ENCODE measurements at places on chromosomes 12 and 14. TPM values are rescaled to one million over a fixed set of nuclear protein-coding genes. Genes with fewer than 3 reads are reported as not detected.

GRCh38 chr12:88518863-88519403 is 61.3 kb downstream of the KITLG start:
- H3K36me3 ChIP-seq = no peaks in the 10 kb centered on the region
- DNase-seq = no peak
- no peak overlapping the region for H3K4me3 ChIP-seq
- H3K4me1 ChIP-seq = no peaks in the 10 kb centered on the region
- H3K27me3 ChIP-seq = no peaks in the 10 kb centered on the region

- H3K36me3 ChIP-seq = no peaks in the 10 kb centered on the region
- H3K27ac ChIP-seq = no peak within 1 kb of the TSS
- no peak for DNase-seq
- peaks cover 33% of the 10 kb centered on the region for H3K4me1 ChIP-seq
- H3K4me3 ChIP-seq = no peak within 1 kb of the TSS
- peaks cover 2% of the 10 kb centered on the region for H3K27me3 ChIP-seq
These were observed at the start of gene LPAR5 for GRCh38 chr12:6635856-6636531. Gene LPAR5, minus strand, starts transcription at chr12:6635959. Its CDS starts 14,711 bp downstream, at chr12:6621248.

- no peaks in the 10 kb centered on the region for H3K27me3 ChIP-seq
- no peaks in the 10 kb centered on the region for H3K4me1 ChIP-seq
- H3K36me3 ChIP-seq = no peaks in the 10 kb centered on the region
- H3K27ac ChIP-seq = no peak overlapping the region
These were observed 109.3 kb downstream of the ITPR2 start for GRCh38 chr12:26723379-26724308.

GRCh38 chr14:39107591-39107996 is 4.6 kb upstream of the SEC23A start:
- peaks cover 22% of the 10 kb centered on the region for H3K4me1 ChIP-seq
- no peak overlapping the region for H3K27ac ChIP-seq
- H3K36me3 ChIP-seq = no peaks in the 10 kb centered on the region
- no peak overlapping the region for H3K4me3 ChIP-seq

The OR6S1 gene
- total RNA-seq = not detected

Data from neural progenitor cell (in vitro differentiated cells).